BE2C (cell line): ENCODE measurements at places on chromosomes 7 and 10.

GRCh38 chr7:128459394-128459878 is 3.8 kb downstream of the HILPDA start:
- DNase-seq = peak; percentile 70

- DNase-seq = no peak
Measured at GRCh38 chr7:44311561-44312495, 13.6 kb downstream of the CAMK2B start.

GRCh38 chr10:61821153-61821552 is 80.3 kb upstream of the ARID5B start:
- no peak for DNase-seq

- no peak for DNase-seq
Measured at GRCh38 chr10:126264102-126265018, 123.9 kb downstream of the ADAM12 start.

DNA sequence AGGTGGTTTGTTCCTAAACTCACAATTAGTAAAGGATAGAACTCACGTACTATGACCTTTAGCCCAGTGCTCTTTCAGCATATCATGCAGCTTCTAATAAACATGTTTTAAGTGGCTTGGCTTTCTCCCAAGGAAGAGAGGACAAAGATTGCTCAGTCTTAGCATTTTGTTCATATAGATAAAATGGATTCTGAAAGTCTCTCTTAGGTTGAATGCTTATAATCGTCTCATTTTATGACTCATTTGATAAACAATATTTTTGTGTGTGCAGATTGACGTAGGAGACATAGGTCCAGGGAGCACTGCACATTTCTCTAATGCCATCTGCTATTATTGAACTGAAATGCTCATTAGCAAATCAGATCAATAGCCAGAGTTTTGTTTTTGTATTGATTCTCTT is 44.8 kb downstream of the GNAT3 start:
- DNase-seq = no peak

DNA sequence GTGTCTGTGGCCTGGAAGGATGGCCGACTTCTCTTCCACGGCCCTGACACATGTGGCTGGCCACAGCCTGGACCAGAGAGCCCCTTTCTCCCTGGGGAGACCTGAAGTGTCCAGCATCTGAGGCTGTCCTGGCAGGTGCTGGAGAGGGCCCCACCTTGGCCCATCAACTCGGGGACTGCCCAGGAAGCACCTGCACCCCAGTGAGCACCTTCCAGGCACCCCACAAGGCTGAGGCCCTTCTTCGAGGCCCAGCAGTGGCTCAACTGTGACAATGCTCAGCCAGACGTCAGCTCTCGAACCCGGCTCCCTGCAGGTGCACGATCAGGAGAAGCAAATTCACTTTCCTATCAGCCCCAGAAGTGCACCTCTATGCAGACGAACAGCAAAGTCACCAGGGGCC is 24.3 kb downstream of the RGS10 start:
- DNase-seq = no peak

DNA sequence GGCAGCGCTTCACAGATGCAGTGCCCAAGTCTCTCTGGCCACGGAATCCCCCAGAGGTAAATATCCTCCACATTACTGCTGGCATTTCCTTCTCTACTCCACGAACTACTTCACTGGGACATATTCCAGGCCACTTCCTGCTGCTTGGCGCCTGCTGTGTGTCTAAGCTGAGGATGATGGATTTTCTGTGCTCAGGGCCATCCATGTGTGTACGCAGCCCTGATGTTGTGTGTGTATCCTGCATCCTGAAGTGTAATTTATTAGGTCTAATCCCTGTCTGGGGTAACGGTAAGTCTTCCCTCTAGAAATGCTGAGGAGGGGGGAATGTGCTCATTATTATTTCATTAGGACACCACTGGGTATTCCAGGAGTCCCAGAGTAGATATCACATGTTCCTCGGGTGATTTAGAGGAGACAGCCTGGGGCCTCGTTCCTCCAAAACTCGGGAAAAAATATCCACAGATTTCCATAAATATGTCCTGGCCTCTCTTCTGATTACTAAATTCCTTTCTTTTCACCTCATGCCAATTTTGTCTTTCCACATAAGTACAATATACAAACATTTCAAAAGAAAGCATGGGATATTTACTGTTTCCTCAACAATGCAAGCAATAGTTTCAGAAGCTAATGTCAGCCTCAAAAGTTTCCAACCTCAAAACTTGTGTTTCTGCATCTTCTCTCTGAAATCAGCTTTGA is 25.5 kb upstream of the HABP2 start:
- DNase-seq = no peak

- DNase-seq = no peak
Measured at GRCh38 chr7:140196361-140197217, 19.8 kb upstream of the KDM7A start.

- DNase-seq = peak; percentile 46
Measured at GRCh38 chr10:69802424-69803161, 887 bp downstream of the COL13A1 start.

- no peak for DNase-seq
Measured at GRCh38 chr7:80641548-80641947, 3.1 kb downstream of the CD36 start.

GRCh38 chr7:34313289-34313688 is 344.7 kb upstream of the NPSR1 start:
- no peak for DNase-seq

GRCh38 chr7:113198226-113198625 is 79.9 kb upstream of the SMIM30 start:
- no peak for DNase-seq
